Stimulated activated CD4-positive, alpha-beta T cell treated with anti-CD3 and anti-CD28 coated beads, Interleukin-4, amount 100 ng/mL, for 1 hour (primary cell): ENCODE measurements at places on chromosomes 5 and 9.
A peak's percentile ranks its signal among the peaks of the same experiment; 100 is the strongest.

- no peak for DNase-seq
These were observed 81.0 kb downstream of the MACROH2A1 start for GRCh38 chr5:135318037-135318436.

GRCh38 chr5:53779541-53779981 is 219.1 kb downstream of the NDUFS4 start:
- no peak for DNase-seq

GRCh38 chr9:126222363-126222834 is 104.2 kb upstream of the MVB12B start:
- no peak for DNase-seq

GRCh38 chr5:178383301-178383918 is 150.8 kb upstream of the PHYKPL start:
- no peak for DNase-seq

DNA sequence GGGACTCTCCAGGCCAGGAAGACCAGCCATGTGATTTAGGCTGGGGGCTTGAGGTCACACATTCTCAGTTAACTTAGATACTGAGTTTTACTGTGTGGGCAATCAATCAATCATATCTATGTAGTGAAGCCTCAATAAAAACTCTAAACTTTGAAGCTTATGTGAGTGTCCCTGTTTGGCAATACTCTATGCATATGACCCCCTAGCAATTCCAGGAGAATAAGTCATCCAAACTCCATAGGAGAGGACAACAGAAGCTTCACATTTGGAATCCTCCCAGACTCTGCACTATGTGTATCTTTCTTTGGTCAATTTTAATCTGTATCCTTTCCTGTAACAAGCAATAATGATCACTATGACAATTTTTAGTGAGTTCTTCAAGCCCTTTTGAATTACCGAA is 216.8 kb upstream of the RGMB start:
- no peak for DNase-seq

GRCh38 chr5:14870337-14871213 is 1.0 kb downstream of the ANKH start:
- peak; percentile 67 for DNase-seq

- no peak for DNase-seq
These were observed 330.4 kb upstream of the EDIL3 start for GRCh38 chr5:84715091-84715490.

GRCh38 chr9:122991370-122991830 is 42.1 kb upstream of the GPR21 start:
- DNase-seq, result peak; percentile 35

DNA sequence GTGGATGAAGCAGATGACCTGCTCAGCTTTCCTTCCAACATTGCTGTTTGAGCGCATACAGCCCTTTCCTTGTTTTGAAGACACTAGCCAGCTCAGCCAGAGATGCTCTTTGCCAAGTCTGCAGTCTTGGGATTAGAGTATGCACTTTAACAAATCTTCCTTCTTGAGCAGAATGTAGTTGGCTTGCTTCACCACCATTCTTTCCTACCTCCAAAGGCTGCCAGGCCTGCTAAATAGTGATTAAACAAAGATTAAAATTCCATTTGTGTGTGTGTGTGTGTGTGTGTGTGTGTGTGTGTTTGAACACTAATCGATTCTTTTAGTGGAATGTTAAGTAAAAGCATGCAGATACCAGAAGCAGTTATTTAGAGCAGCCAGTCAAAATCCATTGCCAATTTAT is 97.6 kb downstream of the GALNT10 start:
- DNase-seq, result no peak

DNA sequence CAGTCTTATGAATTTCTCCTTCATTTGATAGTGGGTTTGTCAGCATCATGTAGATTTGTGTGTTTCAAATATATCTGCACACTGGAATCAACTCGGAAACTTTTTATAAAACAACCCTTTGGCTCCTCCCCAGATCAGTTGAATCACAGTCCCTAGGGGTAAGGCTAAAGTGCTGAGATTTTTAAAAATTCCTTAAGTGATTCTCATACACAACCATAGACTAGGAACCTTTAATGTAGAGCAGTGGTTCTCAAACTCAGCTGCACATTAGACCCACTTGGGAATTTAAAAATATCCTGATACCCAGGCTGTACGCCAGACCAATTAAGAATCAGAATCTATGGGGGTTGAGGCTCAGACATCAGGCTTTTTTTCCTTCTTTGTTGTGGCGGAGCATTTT is 17.5 kb upstream of the JAK2 start:
- DNase-seq, result no peak

DNA sequence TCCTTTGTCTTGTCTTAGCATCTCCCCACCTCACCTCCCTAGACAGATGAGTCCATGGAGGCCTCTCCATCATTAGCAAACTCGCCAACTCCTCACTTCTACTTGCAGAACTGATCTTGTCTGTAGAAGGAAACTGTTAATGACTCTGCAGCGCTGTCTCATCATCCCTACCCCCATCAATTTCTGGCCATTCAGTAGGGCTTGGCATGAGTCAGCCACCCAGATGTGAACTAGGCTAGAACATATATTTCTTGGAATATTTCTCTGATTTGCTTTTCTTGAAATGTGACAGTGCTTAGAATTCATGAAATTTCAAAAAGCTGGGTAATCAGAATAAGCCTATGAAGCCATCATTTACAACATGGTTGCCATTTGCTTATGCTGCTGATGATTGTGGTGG is 1125.0 kb upstream of the DMAC1 start:
- no peak for DNase-seq

DNA sequence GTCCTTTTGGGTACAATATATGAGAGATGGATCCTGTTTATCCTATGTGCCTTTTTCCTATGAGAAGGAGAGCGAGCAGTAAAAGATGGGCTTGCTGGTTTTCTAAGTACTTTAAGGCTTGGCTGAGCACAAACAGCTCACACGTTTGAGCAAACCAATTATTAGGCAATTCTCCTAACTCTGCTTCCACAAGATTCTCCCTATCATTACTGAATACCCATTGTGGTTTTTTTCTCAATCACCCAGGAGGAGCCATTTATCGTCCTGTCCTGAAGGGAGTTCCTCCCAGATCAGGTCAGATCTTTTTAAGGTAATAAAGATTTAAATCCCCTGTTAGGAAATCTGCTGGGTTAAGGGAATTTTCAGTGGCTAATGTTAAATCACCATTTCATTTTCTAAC is 19.4 kb upstream of the C1QTNF3 start:
- no peak for DNase-seq

- no peak for DNase-seq
These were observed 8.9 kb upstream of the C5orf58 start for GRCh38 chr5:170223906-170224305.

DNA sequence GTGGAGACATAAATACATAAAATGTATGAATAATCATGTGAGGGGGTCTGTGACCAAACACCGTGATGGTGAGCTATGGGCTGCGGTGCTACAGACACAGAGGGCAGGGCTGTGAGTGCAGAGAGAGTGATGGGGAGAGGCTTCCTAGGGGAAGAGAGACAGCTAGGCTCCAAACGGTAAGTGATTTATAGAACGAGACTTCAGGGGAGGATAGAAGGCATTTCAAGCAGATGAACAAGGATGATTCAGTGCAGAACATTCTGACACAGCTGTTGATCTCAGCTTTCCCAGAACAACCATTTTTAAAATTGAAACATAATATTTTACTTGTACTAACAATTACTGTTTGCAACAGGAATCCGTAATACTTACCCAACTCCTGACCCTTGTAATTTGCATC is 100.7 kb downstream of the GAS1 start:
- DNase-seq, result no peak

DNA sequence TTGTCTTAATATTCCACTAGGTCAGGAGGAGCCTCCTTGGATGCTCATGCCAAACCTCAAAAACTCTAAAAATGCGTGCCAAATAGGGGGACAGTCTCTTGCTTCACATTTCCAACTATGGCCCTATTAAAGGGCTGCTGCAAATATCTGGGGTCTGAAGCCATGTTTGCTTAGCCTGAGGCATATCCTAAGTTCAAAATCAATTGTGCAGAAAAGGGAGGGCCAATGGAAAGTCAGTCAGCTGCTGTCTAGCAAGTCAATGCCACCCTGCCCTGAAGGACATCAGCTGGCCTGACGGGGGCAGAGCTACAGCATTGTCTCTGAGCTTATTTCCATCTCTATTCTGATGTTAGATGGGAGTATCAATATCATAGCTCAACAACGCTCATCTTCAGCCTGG is 93.6 kb downstream of the SH3TC2 start:
- no peak for DNase-seq

DNA sequence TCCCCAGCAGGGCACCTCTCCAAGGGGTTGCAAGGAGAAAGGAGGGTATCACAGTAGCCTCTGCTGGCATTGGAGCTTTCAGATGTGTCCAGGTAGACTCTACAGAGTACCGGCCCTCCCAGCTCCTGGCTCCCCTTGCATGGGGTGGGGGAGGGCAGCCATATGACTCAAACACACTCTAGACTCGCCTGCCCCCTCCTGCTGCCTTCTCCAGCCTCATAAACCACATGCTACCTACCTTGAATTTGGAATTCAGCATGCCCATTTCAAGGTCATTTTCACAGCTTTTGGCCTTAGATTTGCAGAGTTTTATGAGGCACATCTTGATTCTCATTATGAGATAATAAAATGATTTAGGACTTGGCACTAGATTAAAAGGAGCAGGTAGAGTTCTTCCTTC is 32.8 kb upstream of the SMIM32 start:
- DNase-seq, result no peak

GRCh38 chr9:129484352-129485000 is 136.4 kb downstream of the C9orf50 start:
- no peak for DNase-seq

DNA sequence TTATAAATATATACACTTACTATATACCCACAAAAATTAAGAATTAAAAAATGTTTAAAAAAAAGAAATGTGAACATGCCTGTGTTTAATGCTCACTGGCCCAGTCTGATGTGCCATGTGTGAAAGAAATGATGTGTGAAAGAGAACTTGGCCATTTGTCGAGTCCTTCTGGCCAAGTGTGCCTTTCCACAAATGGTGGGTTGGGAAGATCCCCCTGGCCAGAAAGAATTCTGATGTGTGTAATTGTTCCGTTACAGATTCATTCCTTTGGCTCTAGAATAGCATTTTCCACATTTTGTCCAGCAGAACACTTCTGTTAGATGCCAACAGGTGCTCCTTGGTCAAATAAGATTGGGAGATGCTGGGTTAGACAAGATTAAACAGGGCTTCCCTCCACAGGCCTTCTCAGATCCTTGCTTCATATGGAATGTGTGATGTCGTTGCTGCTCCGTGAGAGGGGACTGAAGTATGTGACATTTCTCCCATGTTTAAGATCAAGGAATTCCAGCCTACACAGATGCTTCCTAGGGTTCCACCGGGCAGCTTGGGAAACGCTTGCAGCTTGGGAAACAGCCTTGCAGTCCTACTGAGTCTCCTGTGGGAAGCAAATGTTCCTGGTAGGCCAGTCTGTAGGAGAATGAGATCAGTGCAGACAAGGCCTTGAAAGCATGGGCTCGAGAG is 32.1 kb downstream of the GDNF start:
- no peak for DNase-seq

GRCh38 chr9:90915693-90916092 is 114.1 kb downstream of the SYK start:
- DNase-seq, result peak; percentile 47

GRCh38 chr5:128632264-128632663 is 94.2 kb upstream of the FBN2 start:
- no peak for DNase-seq

DNA sequence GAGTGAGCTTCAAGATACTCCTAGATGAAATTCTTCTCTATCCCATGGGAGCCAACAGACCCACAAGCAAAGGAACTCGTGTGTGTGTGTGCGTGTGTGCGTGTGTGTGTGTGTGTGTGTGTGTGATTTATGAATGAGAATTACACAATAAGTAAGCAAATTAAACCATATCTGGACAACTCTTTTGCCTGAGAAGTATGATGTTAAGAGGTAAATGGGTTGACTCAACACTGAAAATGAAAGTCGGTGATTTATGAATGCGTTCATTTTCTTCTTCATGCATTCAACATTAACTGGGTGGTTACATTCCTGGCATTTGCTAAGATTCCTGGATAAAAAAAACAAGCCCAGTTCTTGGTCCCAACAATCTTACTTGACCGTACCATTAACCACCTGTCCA is 171.3 kb upstream of the ZNF462 start:
- DNase-seq, result no peak

GRCh38 chr9:120065151-120065550 is 514.8 kb downstream of the CDK5RAP2 start:
- DNase-seq, result no peak

GRCh38 chr5:127612441-127613141 is 36.3 kb upstream of the CTXN3 start:
- DNase-seq, result no peak

DNA sequence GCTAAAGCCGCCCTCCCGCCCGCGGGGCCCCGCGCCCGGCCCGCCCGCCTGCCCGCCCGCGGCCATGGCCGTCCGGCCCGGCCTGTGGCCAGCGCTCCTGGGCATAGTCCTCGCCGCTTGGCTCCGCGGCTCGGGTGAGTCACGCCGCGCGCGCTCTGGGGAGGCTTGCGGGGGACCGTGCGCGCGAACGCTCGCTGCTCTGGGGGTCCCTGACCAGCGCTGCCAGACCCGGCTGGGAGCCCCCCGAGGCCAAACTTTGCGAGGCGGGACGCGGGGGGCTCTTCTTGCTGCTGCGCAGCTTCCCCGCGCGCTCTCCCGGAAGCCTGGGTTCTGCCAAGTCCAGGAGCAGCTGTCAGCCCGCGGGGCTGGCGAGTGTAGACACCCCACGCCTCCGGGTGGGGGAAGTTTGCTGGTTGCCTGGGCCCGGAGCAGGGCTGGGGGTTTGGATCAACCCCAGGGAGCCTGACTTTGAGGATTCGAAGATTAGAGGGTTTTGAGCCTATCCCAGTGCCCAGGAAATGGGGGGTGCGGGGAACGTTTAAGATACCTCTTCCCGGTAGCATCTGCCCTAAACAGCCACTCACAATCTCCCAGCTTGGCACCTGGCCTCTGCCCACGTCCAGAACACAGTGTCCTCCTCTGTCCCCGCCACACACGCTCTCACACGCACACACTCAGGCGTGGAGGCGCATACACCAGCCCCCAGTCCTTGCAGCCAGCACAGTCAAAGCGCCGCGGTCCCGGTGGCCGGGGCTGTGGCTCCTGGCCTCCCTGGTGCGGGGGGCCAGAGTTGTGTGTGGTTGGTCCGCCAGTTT is 535 bp downstream of the UNC5A start:
- DNase-seq, result no peak

- no peak for DNase-seq
These were observed 14.2 kb downstream of the LOX start for GRCh38 chr5:122063836-122064235.

DNA sequence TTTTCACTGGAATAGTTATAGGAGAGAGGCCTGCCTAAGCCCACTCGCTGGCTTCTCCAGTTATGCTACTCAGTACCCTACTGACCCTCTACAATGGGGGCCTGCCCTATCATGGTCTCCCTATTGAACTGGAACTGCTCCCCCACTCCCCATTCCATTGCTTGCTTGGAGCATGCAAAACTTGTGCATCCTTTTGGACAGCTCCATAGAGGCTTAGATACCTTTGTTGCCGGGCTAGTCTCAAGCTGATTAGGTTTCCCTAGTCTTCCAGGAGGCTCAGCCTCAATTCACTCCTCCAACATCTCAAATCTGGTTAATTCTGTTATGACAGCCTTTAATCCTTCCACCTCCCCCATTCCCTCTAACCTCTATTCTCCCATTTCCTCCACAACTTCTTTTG is 39.9 kb downstream of the KIF24 start:
- DNase-seq, result no peak

GRCh38 chr9:107112707-107113243 is 170.3 kb upstream of the RAD23B start:
- no peak for DNase-seq
